Occipital lobe (tissue), 3 donors: ENCODE measurements at places on chromosomes 11 and 22. TPM values are rescaled to one million over a fixed set of nuclear protein-coding genes. Genes with fewer than 3 reads are reported as not detected.

The RASSF10 gene
- 3.4 TPM for total RNA-seq

The GPR83 gene
- total RNA-seq, result 1.6 TPM

The P2RY2 gene
- total RNA-seq, result not detected

The EFCAB6 gene
- 8.3 TPM for total RNA-seq

The MOB2 gene
- 13.7 TPM for total RNA-seq

The PHF5A gene
- 35.7 TPM for total RNA-seq

The PHF21B gene
- 8.1 TPM for total RNA-seq

The TMPRSS4 gene
- total RNA-seq, result not detected

The COX8A gene
- total RNA-seq, result 190 TPM

The MS4A6E gene
- total RNA-seq, result not detected

The DDTL gene
- 3.1 TPM for total RNA-seq

The PKNOX2 gene
- 5.3 TPM for total RNA-seq

The HBB gene
- 441 TPM for total RNA-seq

The APOL3 gene
- 2.5 TPM for total RNA-seq

The TRIM29 gene
- total RNA-seq, result 0.47 TPM

The PRODH gene
- 0.94 TPM for total RNA-seq

The ZNF214 gene
- total RNA-seq, result 17.9 TPM

The SRPRA gene
- total RNA-seq, result 10.5 TPM

The TSPAN18 gene
- total RNA-seq, result 19.7 TPM

The CLDN5 gene
- 83.8 TPM for total RNA-seq

The ALDH3B1 gene
- 0.94 TPM for total RNA-seq

The IL10RA gene
- total RNA-seq, result 6.7 TPM

The NRGN gene
- total RNA-seq, result 2.7 TPM

The SCGB1A1 gene
- total RNA-seq, result not detected

The C11orf91 gene
- not detected for total RNA-seq

The DDI1 gene
- total RNA-seq, result not detected

The PNPLA5 gene
- not detected for total RNA-seq

The NCAM1 gene
- 505 TPM for total RNA-seq

The FAM180B gene
- 0.16 TPM for total RNA-seq

The FAR1 gene
- 90.2 TPM for total RNA-seq

The SERPING1 gene
- 9.0 TPM for total RNA-seq

The OR51E1 gene
- 0.16 TPM for total RNA-seq

The KRTAP5-11 gene
- not detected for total RNA-seq

The OR2AT4 gene
- not detected for total RNA-seq

The CASP5 gene
- total RNA-seq, result 0.47 TPM

The BRSK2 gene
- 32.8 TPM for total RNA-seq

The DBX1 gene
- not detected for total RNA-seq

The WNT7B gene
- total RNA-seq, result 6.6 TPM

The TMEM86A gene
- 6.9 TPM for total RNA-seq

The OR5F1 gene
- total RNA-seq, result not detected

The CPT1B gene
- total RNA-seq, result 6.7 TPM

The PGA5 gene
- total RNA-seq, result not detected

The SCN4B gene
- total RNA-seq, result 12.2 TPM

The CRYBA4 gene
- total RNA-seq, result not detected

The SLC22A12 gene
- not detected for total RNA-seq

The POLR2F gene
- 17.8 TPM for total RNA-seq

The APOA5 gene
- not detected for total RNA-seq
